ENCODE measurements at places on chromosomes 6 and 20. TPM values are rescaled to one million over a fixed set of nuclear protein-coding genes. Genes with fewer than 3 reads are reported as not detected.

Gene TAGAP
- 0.34 TPM for total RNA-seq

Gene PSORS1C2
- not detected for total RNA-seq

Gene BHLHE23
- total RNA-seq: not detected

Gene TCF15
- total RNA-seq: not detected

Gene FOXS1
- total RNA-seq: not detected

Gene SAPCD1
- total RNA-seq: not detected

Gene MATN4
- total RNA-seq: 0.14 TPM

Gene SYCP2
- under 0.01 TPM for total RNA-seq

Gene LAMA2
- total RNA-seq: 0.68 TPM

Gene TFAP2D
- total RNA-seq: not detected

Gene LPIN3
- 12.5 TPM for total RNA-seq

Gene HLA-DPB1
- not detected for total RNA-seq

Gene OPRL1
- 0.34 TPM for total RNA-seq

Gene EDN3
- not detected for total RNA-seq

Gene ABHD16B
- total RNA-seq: not detected

Gene LAMP5
- total RNA-seq: not detected

Gene FLRT3
- total RNA-seq: 34.2 TPM

Gene B3GALT4
- 2.7 TPM for total RNA-seq

Gene DDO
- not detected for total RNA-seq

Gene ARMC12
- 1.0 TPM for total RNA-seq

Gene ESR1
- under 0.01 TPM for total RNA-seq

Gene CST2
- total RNA-seq: not detected

Gene FRMD1
- not detected for total RNA-seq

Gene RAET1L
- 9.3 TPM for total RNA-seq

Gene AIG1
- total RNA-seq: 54.3 TPM
